Endothelial cell of umbilical vein (primary cell): ENCODE measurements at places on chromosomes 11 and 22.

DNA sequence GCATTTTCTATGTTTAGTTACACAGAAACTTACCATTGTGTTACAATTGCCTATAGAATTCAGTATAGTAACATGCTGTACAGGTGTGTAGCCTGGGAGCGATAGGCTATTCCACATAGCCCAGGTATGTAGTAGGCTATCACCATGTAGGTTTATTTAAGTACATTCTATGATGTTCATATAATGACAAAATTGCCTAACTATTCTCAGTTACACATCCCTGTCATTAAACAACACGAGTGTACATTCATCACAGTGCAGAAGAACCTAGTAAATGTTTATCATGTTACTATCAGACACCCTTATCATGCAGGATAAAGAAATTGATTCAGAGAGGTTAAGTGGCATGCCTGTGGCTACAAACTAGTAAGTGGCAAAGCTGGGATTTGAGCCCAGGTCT, 28.4 kb upstream of the BMAL1 start:
- no peak for DNase-seq

- DNase-seq = peak; percentile 79
Observed at GRCh38 chr11:101915791-101916291, 481 bp downstream of the ANGPTL5 start.

DNA sequence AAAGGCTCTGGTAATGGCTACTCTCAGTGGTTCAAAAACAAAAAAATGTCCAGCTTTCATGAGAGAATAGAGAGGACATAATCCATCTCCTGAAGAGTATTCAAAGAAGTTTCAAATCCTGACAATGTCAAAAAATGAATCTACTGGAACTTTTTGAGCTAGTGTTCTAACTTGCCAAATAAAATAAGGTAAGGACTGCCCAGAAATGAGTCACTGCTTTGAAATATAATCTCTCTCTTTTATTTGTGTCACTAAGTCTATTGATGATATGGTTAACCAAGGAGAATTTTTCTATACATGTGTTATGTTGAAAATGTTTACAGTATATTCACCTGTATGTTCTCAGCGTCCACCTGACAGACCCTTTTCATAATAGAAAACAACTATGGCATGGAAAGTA, 3.4 kb downstream of the GUCY1A2 start:
- no peak for DNase-seq

GRCh38 chr22:33921525-33922348, 1.5 kb upstream of the LARGE1 start:
- DNase-seq = no peak
